NCI-H1105 treated with DMSO at 0.1 percent for 48 hours (cell line): ENCODE measurements at places on chromosomes 5 and 9.

DNA sequence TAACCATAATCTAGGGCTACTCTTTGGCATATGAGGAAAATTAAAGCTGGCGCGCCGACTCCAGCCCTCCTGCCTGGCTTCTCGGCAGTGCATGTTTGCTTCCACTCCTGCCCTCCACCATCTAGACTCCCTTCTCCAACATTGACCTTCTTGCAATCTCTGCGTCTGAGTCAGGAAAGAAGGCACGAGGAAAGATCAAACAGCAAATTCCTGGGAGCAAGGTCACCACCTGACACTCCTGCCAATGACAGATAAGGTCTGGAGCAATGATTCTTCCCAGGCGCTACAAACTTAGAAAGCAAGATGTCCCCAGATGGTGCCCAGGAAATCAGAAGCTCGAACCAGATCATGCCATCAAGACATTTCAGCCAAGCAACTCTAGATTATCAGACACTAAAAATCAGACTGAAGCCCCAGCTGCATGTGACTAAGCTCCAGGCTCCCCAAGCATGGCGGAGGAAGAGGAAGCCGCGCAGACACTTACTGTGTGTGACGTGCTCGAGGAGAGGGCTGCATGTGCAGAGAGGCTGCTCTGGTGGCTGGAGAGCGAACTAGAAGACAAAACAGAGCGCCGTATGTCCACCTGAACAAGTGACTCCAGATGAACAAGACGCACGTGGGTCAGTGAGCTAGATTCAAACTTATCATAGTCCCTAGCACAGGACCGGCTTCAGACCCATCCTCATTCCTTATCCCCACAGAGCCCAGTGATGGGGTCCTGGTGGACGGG lies 115.3 kb downstream of the UBE2R2 start:
- DNase-seq, result no peak

- DNase-seq, result no peak
Measured at GRCh38 chr5:129724222-129724621, 23.7 kb upstream of the MINAR2 start.

DNA sequence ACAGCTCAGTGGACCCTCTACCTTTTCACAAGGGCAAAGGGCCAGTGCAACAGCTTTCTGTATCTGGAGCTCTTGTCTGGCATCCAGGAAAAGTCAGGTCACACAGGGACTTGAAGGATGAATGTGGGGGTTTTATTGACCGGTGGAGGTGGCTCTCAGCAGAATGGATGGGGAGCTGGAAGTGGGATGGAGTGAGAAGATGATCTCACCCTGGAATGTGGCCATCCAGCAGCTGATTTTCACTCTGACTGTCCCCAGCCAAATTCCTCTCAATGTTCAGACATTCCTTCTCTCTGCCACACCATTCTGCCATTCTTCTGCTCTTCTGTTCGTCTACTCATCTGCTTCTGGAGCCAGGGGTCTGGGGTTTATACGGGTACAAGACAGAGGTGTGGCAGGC lies 1119.9 kb downstream of the TAF11L14 start:
- DNase-seq, result no peak

GRCh38 chr9:101442318-101442717 lies 6.7 kb upstream of the ALDOB start:
- DNase-seq, result no peak

DNA sequence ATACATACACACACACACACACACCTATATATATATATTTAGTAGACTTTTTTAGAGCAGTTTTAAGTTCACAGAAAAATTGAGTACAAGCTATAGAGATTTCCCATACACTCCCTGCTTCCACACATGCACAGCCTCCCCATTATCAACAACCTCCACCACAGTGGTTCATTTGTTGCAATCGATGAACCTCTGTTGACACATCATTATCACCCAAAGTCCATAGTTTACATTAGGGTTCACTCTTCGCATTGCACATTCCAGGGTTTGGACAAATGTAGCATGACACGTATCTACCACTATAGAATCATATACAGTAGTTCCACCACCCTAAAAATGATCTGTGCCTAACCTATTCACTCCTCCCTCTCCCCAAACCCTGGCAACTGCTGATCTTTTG lies 111.0 kb downstream of the PPP2R2B start:
- DNase-seq, result no peak

GRCh38 chr9:91905991-91906469 lies 44.0 kb downstream of the ROR2 start:
- no peak for DNase-seq

GRCh38 chr5:135386886-135387628 lies 12.0 kb downstream of the MACROH2A1 start:
- no peak for DNase-seq

- DNase-seq, result no peak
Measured at GRCh38 chr5:168882283-168882682, 303.1 kb upstream of the PANK3 start.

GRCh38 chr9:12759761-12760160 lies 15.1 kb upstream of the LURAP1L start:
- DNase-seq, result no peak

GRCh38 chr5:98776066-98776705 lies 2.7 kb downstream of the RGMB start:
- DNase-seq, result no peak

GRCh38 chr9:36551910-36552309 lies 20.8 kb upstream of the MELK start:
- no peak for DNase-seq

DNA sequence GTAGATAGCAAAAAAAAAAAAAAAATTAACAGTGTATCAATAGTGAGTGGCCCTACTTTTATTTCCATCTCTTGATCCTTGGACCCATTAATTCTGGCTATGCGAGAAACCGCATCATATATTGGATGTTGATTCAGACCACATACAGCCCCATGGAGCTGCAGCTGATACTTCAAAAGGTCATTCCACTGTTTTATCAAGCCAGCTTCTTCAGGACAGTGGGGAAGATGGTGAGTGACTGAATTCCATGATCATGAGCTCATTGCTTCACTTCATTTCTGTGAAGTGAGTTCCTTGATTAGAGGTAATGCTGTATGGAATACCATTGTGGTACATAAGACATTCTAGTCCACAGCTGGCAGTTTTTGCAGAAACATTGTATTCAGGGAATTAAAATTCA lies 222.9 kb upstream of the MEF2C start:
- no peak for DNase-seq

GRCh38 chr9:87180841-87181240 lies 233.5 kb upstream of the GAS1 start:
- no peak for DNase-seq

- DNase-seq, result no peak
Measured at GRCh38 chr5:101431201-101431600, 528.1 kb upstream of the ST8SIA4 start.

DNA sequence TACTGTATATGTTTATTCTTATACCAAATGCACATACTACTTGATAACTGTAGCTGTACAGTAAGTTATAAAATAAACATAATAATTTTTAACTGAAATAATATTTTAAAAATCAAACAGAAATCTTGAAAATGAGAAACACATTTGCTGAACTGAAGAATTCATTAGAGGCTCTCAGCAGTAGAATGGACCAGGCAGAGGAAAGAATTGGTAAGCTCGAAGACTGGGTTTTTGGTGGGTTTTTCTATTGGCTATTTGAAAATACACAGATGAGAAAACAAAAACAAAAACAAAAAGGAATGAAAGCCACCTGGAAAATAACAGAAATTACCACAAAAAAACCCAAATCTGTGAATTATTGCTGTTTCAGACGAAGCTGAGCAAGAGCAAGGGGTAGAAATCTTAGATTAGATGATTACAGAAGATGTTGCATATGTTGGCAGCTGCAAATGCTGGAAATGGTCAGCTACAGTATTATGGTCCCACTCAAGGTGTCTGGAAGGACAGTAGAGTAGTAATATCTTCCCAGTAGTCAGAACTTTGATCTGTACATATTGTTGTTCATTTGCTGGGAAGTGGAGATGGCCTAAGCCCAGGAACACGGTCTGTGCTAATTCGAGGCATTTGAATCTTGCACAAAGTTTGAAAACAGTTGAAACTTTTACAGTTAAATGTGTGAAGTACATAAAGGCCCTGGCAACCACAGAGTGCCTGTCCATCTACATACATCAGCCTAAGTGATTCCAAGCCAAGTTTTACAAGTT lies 233.4 kb downstream of the COMMD10 start:
- DNase-seq, result no peak

GRCh38 chr5:146766013-146766412 lies 112.5 kb downstream of the PPP2R2B start:
- no peak for DNase-seq

GRCh38 chr9:134525841-134526583 lies 115.6 kb upstream of the COL5A1 start:
- DNase-seq, result no peak

DNA sequence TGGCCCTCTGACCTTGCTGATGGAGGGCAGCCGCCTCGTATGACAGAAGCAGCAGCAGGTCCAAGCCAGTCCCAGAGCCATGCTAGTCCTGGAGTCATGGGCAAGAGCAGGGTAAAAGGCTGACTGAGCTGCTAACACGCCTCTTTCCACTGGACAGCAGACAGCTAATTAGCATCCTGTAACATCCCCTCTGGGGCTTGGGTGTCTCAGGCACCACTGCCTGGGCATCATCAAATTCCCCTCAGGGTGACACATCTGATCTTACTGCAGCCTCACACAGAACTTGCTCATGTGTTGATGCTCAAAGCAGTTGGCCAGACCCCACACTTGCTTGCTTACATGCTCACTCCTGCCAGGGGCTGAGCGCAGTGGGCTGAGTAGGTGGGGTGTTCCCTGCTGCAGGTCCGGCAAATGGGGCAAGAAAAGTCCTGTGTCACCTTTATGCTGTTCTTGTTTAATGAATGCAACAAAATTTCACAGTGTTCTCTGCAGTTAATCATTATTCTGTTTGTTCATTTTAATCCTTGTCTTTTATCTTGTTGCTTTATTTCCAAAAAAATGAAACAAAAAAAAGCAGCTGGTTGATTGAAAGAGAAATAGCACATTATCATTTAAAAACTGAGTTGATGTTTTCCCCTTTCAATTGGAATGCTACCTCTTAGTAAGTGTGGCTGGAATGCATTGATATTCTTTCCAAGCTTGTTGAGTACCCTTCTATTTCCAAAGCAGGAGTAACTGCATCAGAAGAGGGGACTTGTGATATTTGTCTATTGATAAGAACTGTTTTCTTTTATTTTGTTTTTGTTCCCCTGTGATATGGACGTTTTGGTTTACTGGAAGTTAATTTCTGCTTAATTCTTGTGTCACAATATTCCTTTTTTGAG lies 254.1 kb downstream of the CDH18 start:
- DNase-seq, result no peak

- no peak for DNase-seq
Measured at GRCh38 chr5:157481265-157481664, 21.3 kb downstream of the NIPAL4 start.

GRCh38 chr5:42949348-42950115 lies 90.6 kb downstream of the ANXA2R start:
- no peak for DNase-seq

DNA sequence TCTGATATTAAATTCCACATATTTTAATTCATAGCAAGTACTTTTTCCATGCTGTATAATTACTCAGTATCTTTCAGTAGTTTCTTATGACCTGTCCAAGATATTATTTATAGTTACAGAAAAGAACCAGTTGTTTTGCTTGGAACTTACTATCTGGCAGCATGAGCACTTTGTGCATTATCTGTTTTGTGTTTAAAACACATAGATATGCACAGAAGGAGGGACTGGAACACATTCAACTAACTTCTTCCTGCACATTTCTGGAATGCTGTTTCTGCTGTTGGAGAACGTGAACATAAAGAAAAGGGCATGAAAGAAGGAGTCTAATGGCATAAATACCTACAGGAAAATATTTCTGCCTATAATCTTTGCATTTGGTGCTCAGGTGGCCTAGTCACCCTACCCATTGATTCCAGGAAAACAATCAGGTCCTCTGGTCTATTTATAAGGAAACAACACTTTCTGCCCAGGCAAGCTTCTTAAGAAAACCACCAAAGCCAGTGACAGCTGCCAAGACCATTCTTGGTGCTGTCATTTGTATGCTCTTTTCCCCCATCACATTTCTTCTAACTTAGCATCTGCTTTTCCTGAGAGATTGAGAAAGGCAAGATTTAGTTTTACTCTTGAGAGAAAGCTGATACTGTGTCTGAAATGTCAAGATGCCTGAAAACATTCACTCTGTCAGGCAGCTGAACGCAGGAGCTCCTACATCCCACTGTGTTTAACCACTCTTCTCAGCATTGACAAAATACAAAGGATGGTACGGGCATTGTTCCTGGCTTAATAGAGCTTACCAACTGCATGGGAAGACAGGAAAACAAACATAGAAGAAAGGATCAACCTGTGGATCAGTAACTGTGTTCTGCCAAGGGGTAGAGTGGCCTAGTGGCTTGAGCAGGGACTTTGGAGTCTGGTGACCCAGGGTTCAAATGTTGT lies 40.3 kb downstream of the RAB3C start:
- DNase-seq, result no peak

- no peak for DNase-seq
Measured at GRCh38 chr5:170307575-170308465, 10.2 kb upstream of the LCP2 start.
